ENCODE measurements at places on chromosomes 12 and 14. TPM values are rescaled to one million over a fixed set of nuclear protein-coding genes. Genes with fewer than 3 reads are reported as not detected.
A peak's percentile ranks its signal among the peaks of the same experiment; 100 is the strongest.

SLC8A3 gene
- 1.9 TPM for total RNA-seq

- no peaks in the 10 kb centered on the region for H3K27me3 ChIP-seq
- H3K27ac ChIP-seq, result no peak overlapping the region
- H3K4me1 ChIP-seq, result no peaks in the 10 kb centered on the region
- H3K36me3 ChIP-seq, result no peaks in the 10 kb centered on the region
- no peak for DNase-seq
- no peak overlapping the region for H3K4me3 ChIP-seq
Measured at GRCh38 chr12:102543494-102544485, 63.4 kb upstream of the IGF1 start.

HOXC12 gene
- not detected for total RNA-seq

- no peaks in the 10 kb centered on the region for H3K27me3 ChIP-seq
- H3K4me3 ChIP-seq, result no peak overlapping the region
- DNase-seq, result no peak
- peak overlapping the region; percentile 13 for H3K27ac ChIP-seq
- H3K4me1 ChIP-seq, result peaks cover 27% of the 10 kb centered on the region
- no peaks in the 10 kb centered on the region for H3K36me3 ChIP-seq
Measured at GRCh38 chr12:101927999-101928398, 50.6 kb downstream of the DRAM1 start.
